ENCODE measurements at places on chromosomes 1 and 21.

DNA sequence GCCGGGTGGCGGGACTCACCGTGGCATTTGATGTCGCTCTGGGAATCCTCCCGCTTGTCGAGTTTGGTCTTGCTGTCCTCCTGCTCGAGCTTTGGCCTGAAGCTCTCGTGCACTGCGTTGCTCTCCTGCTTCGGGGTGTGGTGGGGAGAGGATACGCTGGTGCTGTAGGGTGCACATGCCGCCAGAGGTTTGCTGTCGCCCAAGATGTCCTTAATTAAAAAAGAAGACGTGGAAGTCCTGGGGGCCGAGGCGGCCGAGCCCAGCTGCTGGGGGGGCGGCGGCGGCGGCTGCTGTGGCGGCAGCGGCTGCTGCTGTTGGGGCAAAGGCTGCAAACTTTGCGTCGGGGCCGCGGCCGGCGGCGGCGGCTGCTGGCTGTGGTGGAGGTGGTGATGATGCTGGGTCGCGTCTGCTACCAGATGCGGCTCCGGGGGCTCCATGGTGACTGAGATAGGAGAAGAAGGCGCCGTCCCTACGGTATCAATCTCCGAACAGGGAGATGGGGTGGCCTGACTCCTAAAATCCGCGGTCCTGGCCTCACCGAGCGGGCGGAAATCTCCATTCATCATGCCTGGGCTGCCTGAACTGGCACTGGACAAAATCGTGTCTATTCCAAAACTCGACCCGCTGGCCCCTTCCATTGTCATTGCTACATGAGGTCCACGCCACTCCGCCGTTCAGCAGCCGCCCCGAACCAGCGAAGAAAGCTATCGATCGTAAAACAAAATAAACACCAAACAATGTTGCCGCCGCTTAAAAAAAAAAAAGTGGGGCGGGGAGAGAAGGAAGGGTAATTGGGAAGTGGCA lies at the start of gene BARHL2:
Gene BARHL2, minus strand, starts transcription at position 751 of the 804 bp plus-strand sequence. Its CDS starts 107 bp downstream, at position 644.
- DNase-seq: no peak

- DNase-seq: no peak
Measured at GRCh38 chr1:176577646-176578197, 114.7 kb downstream of the PAPPA2 start.

- DNase-seq: no peak
Measured at GRCh38 chr1:214957330-214958137, 125.0 kb upstream of the KCNK2 start.

GRCh38 chr1:87122243-87122642 lies 206.4 kb upstream of the LMO4 start:
- DNase-seq: no peak

GRCh38 chr1:112507921-112508277 lies 866 bp upstream of the WNT2B start:
- no peak for DNase-seq

DNA sequence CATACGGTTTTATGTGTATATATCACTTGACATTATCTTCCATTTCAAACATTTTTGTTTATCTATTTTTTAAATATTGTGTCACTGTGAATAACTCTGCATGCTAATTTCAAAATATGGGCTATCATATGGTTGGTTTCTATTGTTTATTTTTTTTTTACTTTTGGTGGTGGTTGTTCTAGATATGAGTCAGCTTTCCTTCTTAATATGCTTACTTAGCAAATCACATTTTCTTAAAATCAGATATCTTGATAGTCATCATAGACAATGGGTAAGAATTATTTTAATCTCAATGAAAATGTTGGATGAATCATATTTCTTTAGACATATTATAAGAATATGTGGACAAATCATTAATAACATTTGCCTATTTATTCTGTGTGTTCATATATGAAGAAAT lies 881.5 kb downstream of the BRINP3 start:
- no peak for DNase-seq

All from hippocampal formation (tissue), 2 donors.